ENCODE measurements at places on chromosomes 4 and X.
A peak's percentile ranks its signal among the peaks of the same experiment; 100 is the strongest.

- no peak for DNase-seq
Measured at GRCh38 chr4:41647383-41647782, 101.1 kb downstream of the PHOX2B start.

- no peak for DNase-seq
Measured at GRCh38 chr4:141090473-141090872, 42.8 kb downstream of the RNF150 start.

DNA sequence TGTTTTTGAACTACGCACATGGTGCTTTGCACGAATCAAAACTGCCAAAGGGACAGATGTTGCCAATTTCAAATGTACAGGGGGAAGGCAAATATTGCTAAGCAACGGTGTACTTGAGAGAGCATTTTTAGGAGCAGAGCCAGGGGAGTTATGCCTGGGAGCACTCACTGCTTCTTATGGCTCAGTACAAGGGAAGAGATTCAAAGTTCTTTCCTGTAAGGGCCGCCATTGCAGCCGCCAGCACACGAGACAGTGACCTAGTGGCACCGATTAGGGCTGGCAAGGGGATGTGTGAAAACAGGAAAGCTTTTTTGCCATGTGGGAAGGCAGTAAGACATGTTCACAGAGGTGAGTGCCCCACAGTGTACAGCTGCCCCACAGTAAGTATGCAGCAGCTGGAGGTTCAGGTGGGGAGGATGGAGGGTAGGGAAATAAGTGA, 133.8 kb downstream of the AFF1 start:
- peak; percentile 78 for DNase-seq

DNA sequence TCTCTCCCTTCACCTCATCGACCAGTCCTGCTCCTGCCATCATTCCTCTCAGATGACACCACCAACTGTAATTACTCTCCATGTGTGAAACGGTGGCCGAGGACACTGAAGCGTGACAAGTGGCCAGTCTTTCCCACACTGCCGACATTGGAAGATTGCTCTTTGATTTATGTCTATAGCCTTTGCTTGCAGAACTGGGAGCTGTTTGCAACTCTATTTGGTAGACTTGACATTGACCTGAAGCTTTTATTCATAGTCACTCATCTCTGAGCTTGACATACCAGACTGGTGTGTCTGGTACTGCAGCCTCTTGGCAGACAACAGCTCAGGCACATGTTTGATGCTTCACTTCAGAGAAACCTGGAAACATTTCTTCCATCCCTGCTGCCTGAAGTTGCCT, 121.8 kb upstream of the GALNT7 start:
- no peak for DNase-seq

GRCh38 chr4:154158361-154159155, 333.0 kb downstream of the DCHS2 start:
- no peak for DNase-seq

- no peak for DNase-seq
Measured at GRCh38 chrX:68588602-68589371, 58.7 kb upstream of the STARD8 start.

- no peak for DNase-seq
Measured at GRCh38 chr4:61938250-61938846, 738.2 kb downstream of the ADGRL3 start.

DNA sequence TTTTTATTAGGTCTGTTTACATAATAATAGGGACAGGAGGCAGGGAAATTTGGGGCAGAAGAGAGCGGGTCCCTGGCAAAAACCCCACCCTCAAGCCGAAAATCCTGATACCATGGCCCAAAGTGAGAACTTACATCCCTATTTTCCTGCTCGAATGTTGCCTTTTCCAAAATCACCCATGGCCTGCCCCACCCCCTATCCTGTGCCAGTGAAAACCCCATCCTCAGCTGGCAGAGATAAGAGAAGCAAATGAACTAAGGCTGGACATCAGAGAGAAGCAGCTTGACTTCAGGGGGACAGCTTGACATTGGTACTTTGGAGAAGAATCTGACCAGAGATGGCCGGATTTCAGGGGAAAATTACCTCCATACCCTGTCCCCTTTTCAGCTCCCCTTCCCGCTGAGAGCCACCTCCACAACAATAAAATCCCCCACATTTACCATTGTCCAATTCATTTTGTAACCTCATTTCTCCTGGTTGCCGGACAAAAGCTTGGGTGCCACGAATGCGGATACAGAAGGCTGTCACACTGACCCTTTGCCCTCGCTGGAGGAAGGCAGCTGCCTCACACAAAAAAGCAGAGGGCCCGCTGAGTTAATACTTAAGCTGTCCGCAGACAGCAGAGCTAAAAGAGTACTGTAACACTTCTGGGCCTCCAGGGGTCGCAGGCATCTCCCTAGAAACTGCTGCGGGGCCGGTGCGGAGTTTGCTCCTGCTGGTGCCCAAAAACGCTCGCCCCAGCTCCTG, 196.2 kb downstream of the SNCA start:
- DNase-seq, result peak; percentile 49

DNA sequence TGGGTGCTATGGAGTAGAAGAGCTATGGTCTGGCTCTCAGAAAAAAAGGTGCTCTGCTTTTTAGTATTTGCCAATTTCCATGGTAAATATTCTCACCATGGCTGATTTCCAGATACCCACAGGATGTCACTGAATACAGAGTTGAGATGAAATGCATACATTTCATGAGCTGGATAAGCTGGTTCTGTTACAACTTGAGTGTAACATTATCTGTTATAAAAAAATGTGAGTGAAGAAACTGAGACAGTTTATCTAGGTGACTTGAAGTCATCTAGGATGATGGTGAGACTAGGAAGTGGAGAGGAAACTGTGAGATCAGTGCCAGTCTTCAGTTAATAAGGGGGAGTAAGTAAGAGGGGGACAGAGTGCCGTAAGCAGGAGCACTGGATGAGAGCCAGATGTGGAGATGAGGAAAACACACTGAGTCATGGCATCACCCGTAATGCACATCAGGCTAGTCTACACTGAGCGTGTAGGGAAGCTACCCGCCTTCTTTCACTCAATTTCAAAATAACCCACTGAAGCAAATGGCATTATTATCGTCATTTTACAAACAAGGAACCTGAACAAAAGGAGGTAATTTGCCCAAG, 5.0 kb downstream of the HPSE start:
- no peak for DNase-seq

DNA sequence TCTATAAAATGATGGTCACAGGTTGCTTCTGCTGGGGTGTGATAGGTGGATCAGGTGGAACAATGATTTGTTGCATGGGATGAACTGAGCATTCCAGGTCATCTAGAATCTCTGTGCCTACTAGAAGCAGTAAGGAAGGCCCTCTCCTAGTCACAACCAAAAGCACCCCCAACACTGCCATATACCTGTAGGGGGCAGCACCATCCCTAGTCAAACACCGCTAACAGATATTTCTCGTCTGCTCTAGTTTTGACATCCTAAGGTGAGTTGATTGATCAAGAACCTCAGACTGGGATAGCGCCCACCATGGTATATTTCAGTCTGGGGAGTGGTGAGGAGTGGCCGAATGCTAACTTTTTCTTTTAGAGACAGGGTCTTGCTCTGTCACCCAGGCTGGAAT, 160.2 kb downstream of the NHS start:
- DNase-seq, result no peak

- no peak for DNase-seq
Measured at GRCh38 chr4:169530048-169530447, 82.3 kb downstream of the NEK1 start.

- peak; percentile 98 for DNase-seq
Measured at GRCh38 chrX:48957827-48958634, 624 bp upstream of the OTUD5 start.

DNA sequence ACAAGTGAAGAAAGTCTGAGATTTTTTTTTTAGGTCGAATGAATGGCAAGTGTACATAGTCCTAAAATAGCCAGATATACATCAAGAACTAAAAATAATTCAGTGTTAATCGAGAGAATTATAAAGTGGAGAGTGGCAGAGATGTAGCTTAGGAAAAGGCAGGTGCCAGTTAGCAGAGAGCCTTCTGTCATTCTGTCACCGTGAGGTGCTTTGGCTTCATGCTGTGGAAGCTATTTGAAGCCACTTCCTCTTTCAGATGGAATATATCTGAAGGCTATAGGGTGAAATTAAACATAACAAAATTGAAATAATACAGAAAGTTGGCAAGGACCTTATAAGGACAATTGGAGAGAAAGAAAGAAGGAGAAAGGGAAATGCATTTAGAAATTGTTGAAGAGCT, 756.3 kb downstream of the CCSER1 start:
- DNase-seq, result no peak

DNA sequence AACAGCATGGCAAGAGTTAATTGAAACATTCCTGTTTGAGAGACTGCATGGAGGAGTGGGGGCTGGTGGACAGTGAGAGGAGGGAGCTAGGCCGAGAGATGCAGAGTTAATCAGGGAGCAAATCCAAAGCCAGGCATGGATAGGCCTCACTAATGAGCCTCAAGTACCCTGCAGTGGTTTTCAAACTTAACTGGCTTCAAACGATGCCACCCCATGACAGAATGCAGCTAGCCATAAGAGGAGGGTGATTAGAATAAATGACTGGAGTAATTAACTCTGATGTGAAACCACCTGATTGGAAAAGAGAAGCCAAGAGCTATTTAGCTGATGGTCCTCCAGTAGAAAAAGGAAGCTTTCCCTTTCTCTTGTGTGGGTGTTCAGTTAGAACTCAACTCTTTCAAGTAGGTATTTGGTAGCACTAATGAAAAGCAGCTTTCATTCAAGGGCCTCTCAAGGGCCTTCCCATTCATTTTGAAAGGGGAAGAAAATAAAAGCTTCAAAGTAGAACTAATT, 215.4 kb upstream of the MAB21L2 start:
- DNase-seq, result no peak

GRCh38 chrX:55801811-55802210, 84.3 kb downstream of the RRAGB start:
- no peak for DNase-seq
